ENCODE measurements at places on chromosomes 1 and 21.

- peak; percentile 61 for DNase-seq
Observed at GRCh38 chr1:170698301-170699275, 34.7 kb downstream of the PRRX1 start.

DNA sequence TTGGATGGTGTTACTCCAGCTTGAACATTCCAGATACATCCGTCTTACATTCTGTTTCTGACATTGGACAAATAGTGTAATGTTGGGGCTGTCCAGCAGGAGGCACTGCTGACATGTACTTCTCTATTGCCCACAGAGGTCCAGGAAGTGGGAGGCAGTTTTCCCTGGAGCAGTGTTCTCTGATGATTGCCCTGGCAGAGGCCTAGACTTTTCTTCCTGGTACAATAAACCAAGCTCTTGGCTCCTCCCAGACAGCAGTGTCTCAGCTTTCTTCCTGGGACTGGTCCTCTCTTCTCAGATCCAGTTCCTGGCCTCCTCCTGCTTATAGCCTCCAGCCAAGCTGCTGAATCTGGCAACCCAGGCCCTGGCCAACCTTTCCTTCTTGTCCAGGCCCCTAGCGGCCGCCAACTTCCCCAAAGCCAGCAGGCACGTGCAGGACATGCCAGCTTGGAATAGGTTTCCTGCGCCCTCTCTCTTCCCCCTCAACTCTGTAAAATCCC, 14.9 kb upstream of the IFNLR1 start:
- DNase-seq: peak; percentile 80

DNA sequence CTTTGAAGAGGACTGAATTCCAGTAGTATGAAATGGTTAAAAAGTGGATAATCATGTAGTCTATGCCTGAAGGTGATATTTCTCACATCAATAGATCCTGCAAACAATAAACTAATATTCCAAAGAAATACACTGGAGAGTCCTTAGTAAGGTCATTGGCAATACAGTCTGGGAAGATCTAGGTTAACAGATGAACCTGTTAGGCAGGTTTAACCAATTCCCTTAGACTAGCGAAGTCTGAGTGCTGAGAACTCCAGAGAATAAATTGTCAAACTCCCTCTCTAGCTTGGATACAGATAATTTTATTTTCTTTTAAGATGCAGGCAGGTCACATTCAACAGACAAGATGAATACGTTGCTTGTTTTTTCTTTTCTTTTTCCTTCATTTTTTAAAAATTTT, 2.4 kb downstream of the GPR157 start:
- no peak for DNase-seq

DNA sequence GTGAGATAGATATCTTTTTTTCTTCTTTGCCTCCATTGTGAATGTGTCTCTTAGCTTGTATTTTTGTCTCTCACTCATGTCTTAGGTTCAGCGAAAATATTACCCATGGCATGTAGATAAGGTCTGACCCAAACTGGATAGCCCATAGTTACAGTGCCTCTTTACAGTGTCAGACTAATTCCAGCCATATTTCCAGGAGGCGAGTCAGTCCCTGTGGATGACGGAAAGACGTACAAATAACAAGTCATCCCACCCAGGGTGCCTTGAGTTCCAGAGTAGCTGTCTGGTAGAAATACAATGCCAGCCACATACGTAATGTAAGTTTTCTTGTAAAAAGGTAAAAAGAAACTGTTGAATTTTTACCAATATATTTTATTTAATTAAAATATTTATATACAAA, 157.3 kb downstream of the ZNF281 start:
- no peak for DNase-seq

GRCh38 chr1:1331068-1331965, at the start of gene TAS1R3:
Gene TAS1R3 (plus strand): TSS chr1:1331280. CDS start chr1:1331346, 66 bp downstream.
- DNase-seq: no peak

DNA sequence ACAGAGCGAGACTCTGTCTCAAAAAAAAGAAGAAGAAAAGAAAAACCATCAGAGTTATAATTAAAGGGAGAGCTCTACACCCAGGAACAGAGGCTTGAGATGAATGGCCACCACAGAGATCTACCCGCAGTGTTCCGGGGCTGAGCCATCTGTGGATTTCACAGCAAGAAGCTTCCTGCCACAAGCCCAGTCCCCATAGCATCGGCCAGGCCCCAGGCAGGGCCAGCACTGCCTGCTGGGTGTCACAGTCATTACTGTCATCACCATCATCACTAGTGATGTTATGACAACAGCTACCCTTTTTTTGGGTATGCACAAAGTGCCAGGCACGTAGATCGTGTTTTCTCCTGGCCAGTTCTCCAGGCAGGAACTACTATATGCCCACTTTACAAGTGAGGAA, 111.6 kb upstream of the VAMP3 start:
- no peak for DNase-seq

DNA sequence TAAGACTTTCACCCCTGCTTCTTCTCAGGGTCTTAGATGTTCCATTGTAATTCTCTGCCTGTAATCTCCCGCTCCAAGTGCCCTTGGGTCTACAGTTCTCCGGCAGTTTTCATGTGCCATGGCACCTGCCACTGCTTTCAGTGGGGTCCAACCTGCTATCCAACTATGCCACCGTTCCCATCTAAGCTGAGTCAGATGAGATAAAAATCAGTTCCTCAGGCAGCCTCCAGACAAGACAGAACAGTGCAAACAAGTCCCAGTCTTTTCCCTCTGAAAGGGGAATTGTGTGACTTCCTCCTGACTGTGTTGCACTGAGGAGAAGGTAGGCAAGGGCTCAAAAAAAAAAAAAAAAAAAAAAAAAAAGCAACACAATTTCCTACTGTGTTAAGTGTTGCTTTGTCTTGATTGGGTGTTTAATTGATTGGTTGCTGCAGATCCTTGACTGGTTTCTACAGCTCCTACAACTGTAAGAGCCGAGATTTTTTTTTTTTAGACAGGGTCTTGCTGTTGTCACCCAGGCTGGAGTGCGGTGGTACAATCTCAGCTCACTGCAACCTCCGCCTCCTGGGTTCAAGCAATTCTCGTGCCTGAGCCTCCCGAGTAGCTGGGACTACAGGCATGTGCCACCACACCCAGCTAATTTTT, 50.7 kb downstream of the EBNA1BP2 start:
- no peak for DNase-seq

Measured in right hindlimb (tissue), 1 donor.